Dorsolateral prefrontal cortex (tissue), 122 donors: ENCODE measurements at places on chromosomes 1 and 21.

- no peak for DNase-seq
Observed at GRCh38 chr1:40825996-40826395, 36.2 kb downstream of the CITED4 start.

DNA sequence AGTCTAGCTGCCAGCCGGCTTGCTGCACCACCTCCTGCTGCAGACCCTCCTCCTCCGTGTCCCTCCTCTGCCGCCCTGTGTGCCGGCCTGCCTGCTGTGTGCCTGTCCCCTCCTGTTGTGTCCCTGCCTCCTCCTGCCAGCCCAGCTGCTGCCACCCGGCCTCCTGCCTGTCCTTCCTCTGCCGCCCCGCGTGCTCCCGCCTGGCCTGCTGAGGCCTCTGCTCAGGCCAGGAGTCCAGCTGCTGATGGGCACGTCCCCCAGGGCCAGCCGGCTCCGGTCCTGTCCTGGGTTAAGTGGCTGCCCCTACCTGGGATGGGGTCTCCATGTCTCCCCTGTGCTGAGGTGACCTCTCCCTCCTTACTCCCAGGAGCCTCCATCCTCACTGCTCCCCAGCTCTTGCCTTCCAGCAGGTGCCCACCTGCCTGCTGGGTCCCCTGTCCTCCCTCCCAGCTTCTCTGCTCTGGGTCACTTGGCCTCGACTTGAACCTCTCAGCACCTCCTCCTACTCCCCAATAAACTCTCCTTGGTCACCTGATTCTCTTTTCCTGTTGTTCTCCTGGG lies 870 bp downstream of the KRTAP10-8 start:
- DNase-seq = no peak

DNA sequence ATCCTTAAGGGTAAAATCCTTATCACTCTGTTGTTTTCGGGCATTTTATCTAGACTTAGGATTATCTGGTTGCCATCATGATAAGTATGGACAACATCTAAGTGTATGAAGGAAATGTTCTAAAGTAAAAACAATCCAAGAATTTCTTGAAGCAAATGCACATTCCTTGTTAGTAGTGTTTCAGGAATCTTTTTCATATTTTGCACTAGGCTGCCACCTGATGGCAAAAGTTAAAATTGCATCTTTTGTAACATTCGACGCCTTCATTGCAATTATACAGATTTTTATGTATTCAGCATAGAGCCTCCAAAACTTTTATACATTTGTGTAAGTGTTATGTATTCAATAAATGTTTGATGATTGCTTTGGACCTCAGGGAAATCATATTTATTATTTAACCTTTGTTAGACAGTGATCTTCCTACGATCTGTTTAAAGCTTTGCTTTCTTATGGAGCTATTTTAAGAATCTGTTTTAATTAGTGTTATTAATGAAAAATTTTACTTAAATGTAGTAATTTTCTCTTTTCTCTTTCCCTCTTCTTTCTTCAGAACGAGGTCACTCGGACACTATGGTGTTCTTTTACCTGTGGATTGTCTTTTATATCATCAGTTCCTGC lies 49.4 kb upstream of the KIAA1614 start:
- no peak for DNase-seq

DNA sequence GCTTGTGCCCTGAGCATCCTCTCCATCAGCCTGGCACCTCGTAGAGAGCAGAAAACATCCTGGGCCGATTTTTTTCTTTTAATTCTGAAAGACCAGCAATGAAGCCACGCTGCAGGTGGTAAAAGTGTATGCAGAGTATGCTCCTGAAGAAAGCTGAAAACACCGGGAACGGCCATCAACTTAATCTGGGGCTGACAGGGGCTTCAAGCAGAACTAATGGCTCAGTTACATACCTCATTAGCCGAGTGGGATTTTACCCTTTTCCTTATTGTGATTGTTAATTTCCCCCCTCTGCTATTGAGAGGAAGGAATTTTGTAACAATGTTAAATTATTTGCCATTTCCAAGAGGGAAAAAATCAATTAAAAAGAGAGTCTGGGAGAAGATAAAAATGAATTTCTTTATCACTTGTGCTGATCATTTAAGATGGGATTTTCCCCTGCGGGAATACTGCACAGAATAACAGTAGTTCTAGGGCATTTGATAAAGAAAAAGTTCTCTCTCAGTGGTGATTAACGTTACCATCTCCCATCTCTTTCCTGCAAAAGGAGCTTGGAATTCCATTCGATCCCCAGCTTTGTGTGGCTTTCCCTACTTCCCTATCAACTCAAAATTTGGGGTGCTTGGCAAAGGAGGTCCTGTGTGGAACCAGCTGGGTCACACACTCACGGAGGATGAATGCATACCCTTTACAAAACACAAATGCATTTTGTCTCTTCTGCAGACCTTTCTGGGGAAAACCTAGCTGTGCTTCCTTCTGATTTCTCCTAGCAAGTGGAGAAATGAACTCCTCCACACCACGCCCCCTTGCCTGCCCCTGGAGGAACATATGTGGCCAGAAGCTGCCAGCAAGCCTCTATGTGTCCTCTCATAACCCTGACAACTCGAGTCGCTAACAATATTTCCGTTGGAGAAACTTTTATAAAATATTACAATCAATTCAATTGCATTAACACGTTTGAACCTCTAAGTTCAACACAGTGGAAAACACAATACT lies 70.9 kb downstream of the RRAGC start:
- DNase-seq = no peak

DNA sequence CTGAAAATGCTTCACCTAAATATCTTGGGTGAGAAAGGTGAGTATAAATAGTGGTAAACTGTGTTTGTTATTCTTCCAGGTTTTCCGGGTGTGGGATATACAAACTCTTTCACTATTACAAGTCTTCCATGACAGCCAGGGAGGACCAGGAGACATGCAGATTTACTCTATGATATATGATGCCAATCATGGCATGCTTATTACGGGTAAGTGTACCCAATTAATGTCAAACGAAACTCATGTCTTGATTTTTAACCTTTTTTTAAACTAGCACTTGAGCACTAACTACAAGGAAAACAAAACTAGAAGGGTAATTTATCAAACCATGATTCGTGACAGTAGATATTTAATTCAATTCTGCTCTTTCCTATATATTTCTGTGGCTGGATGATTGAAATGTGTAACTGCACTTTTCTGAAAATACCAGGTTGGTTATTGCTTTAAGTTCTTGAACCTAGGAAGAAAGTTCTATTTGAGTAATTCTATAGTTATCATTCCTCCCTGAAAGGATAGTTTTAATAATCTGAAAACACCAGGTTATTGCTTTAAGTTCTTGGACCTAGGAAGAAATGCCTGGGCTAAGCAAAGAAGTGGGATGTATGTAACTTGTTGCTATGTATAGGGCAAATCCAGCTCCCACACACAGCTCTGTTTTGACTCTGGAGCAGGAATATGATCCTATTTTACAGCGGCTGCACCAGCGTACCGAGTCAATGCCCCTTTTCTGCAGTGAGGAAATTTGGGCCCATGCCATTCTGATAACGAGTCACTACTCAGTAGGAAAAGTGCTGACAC lies 86.4 kb downstream of the WDR64 start:
- no peak for DNase-seq

GRCh38 chr1:245575710-245576109 lies 420.9 kb downstream of the KIF26B start:
- no peak for DNase-seq

- DNase-seq = no peak
Observed at GRCh38 chr1:235860829-235861228, 5.9 kb downstream of the LYST start.

- DNase-seq = no peak
Observed at GRCh38 chr1:189769448-189769847, 708.2 kb downstream of the BRINP3 start.

DNA sequence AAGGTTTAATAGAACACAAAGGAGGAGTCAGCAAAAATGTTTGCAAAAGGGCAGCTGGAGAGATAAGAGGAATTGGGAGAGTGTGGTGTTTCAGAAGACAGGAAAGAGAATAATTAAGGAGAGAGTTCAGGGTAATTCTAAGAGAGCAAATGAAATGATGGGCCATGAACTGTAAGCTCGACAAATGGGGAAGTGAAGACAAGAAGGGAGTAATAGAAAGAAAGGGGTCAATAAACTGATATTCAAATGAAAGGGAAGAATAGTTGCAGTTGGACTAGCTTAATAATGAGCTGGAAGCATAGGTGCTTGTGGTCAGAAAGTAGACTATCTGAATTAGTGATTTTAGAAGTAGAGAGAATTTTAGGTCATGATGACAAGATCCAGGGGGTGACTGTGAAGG lies 15.6 kb upstream of the RNF220 start:
- DNase-seq = no peak

- no peak for DNase-seq
Observed at GRCh38 chr1:245432228-245432875, 277.6 kb downstream of the KIF26B start.

GRCh38 chr1:5868931-5869500 lies 123.2 kb downstream of the NPHP4 start:
- no peak for DNase-seq

- DNase-seq = no peak
Observed at GRCh38 chr1:10188133-10188650, 22.2 kb upstream of the KIF1B start.

GRCh38 chr21:42864815-42865775 lies 14.2 kb downstream of the WDR4 start:
- peak; percentile 68 for DNase-seq

- DNase-seq = no peak
Observed at GRCh38 chr1:43481491-43481890, 27.8 kb upstream of the HYI start.

DNA sequence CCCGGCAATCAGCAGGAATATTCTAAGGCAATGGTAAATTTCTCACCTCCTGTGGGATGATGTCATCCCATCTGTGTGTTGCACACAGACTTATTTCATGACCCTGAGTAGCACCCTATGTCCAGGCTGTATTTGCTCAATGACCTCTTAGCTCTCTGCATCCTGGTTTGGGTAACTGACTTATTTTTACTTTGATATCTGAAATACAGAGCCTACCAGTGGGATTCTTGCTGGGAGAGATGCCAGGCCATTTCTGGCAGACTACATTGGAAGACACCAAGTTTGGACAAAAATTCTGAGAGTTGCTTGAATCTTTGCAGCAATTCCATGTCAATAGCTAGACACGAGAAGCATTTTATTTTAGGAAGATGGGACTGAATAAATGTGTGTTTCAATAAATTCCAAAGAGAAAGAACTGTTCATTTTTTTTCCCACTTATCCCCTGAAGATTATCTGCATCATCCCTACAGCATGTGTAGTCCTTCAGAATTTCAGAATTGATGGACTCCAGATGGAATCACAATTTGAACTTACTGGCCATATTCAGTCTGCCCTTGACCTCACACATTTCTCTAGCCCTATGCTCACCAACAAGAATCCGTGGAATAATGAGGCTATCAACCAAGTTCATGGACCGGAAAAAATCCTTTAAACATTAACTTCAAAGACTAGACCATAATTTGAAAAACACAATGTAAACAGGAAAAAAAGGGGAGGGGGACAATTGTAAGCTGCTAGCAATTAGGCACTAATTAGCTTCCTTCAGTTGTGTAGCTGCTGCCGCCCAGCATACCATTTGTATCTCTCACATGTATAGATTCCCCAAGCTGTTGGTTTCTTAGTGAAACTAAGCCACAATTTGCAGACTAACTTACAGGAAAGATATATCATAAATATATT lies 226.5 kb downstream of the HMCN1 start:
- DNase-seq = no peak

GRCh38 chr1:65209005-65209885 lies 61.2 kb downstream of the AK4 start:
- no peak for DNase-seq

DNA sequence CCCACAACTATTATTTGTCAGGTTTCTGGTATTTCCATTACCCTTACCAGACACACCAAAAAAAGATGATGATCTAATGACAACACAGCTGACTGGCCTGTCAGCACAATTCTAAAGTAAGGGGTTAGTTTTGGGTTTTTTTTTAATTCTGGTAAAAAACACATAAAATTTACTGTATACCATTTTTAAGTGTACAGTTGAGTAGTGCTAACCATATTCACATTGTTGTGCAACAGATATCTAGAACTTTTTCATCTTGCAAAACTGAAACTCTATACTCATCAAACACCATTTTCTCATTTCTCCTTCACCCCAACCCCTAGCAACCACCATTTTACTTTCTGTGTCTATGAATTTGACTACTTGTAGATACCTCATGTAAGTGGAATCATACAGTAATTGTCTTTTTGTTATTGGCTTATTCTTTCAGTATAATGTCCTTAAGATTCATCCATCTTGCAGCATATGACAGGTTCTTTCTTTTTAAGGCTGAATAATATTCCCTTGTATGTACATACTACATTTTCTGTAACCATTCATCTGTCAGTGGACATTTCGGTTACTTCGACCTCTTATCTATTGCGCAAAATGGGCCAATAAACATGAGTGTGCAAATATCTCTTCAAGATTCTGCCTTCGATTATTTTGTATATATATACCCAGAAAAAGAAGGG lies 29.8 kb downstream of the ARNT start:
- no peak for DNase-seq

GRCh38 chr1:202088206-202088605 lies 34.5 kb upstream of the GPR37L1 start:
- DNase-seq = peak; percentile 30

- no peak for DNase-seq
Observed at GRCh38 chr1:243898278-243898677, 48.2 kb upstream of the AKT3 start.

DNA sequence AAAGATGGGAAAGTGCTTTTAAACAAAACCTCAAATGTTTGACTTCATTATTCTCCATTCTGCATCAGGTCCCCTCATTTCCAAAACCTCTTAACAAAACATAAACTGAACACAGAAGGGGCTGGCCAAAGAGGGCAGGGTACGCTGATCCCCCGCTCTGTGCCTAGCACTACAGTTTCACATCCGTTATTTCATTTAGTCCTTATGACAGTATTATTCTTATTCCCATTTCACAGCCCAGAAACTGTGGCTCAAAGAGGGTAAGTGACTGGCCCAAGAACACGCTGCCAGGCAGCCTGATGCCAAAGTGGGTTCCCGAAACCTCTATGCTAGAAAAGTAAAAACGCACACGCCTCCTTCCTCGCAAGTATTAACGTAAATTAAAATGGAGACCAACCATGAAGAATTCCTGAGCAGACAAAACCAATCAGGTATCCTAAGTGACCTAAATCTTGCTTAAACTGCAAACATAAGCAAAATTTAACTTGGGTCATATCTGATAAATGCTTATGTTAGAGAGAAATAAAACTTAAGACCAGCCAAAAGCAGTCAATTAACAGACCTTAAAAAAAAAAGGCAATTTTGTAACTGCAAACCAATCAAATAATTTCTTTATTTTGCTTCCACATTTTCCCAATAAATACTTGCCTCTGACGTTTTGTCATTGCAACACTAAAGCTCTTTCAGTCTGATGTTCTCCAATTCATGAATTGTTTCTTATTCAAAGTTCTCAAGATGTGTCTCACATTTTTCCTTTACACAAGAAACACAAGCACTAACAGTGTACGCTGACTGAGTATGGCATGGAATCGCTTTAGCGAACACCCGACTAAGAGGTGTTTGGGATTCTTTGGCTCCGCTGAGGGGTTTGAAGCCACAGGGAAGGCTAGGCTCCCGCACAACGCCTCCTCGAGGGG lies 653 bp downstream of the CASP9 start:
- DNase-seq = no peak

GRCh38 chr1:25484096-25484495 lies 53.4 kb downstream of the MACO1 start:
- DNase-seq = peak; percentile 30

- no peak for DNase-seq
Observed at GRCh38 chr1:241972703-241973369, 15.3 kb downstream of the BECN2 start.

- no peak for DNase-seq
Observed at GRCh38 chr1:193625255-193625654, 438.8 kb upstream of the B3GALT2 start.

- no peak for DNase-seq
Observed at GRCh38 chr1:213519098-213519497, 468.1 kb downstream of the RPS6KC1 start.
